AG04450 (cell line): ENCODE measurements at places on chromosomes 1 and 21.

GRCh38 chr1:201533836-201534235 is 5.1 kb upstream of the NAV1 start:
- DNase-seq: no peak

DNA sequence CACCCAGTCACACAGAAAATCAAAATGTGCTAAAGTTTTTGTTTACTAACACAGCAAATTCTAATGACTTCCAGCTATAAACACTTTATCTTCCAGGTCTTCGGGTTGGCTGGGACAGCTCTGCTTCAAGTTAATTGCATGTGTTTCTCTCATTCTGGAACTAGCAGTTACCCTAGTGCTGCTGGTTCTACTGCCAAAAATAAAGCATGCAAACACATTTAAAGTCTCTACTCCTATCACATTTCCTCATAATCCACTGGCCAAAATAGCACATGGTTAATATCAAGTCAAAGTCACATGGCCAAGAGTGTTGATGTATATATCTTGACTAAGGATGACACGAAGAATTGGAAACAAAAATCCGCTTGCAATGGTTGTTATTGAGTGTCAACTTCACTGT is 973.1 kb upstream of the ADGRL2 start:
- no peak for DNase-seq

- DNase-seq: no peak
These were observed 164.7 kb downstream of the CLIC6 start for GRCh38 chr21:34833465-34833864.

GRCh38 chr1:119634016-119634415 is 14.1 kb downstream of the ZNF697 start:
- DNase-seq: no peak

- DNase-seq: no peak
These were observed 21.5 kb downstream of the ABCB10 start for GRCh38 chr1:229536982-229537381.

DNA sequence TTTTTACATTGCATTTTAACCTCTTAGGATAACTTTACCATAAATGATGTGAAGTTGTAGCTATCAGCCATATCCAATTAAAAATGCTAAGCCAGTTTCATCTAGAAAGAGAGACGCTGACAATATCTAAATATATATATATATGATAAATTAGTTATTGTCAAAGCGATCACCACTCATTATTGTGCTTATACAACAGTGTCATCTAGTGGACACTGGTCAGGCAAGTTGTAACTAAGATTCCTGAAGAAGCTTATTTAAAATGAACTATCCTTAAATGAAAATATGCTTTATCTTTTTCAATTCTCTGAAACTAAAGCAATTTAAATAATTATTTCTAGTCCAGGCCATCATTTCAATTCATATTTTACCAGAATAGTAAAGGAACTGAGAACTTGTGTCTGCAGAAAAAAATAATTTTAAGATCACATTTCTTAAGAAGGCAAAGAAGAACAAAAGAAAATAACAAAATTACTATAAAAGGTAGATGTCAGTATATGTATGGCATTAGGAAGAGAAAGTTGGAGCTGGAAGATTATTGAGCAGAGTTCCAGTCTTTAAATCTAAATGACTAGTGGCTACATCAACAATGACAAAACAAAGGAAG is 193.3 kb upstream of the SNX7 start:
- DNase-seq: peak; percentile 39

DNA sequence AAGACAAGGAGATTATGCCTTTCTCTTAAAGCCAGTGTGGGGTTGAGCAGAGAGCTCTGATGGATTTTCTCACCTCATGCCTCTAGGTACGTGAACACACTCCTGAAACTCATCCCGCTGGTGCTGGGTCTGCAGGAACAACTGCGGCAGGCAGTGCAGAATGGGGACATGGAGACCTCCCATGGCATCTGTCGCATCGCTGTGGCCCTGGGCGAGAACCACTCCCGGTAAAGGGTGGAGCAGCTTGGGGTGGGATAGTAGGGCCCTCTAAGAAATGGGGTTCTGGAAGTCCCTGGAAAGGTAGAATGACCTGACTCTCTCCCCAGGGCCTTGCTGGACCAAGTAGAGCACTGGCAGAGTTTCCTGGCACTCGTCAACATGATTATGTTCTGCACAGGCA is 9.5 kb downstream of the IPO13 start:
- no peak for DNase-seq

- DNase-seq: no peak
These were observed 49.2 kb upstream of the POFUT2 start for GRCh38 chr21:45336870-45337269.

DNA sequence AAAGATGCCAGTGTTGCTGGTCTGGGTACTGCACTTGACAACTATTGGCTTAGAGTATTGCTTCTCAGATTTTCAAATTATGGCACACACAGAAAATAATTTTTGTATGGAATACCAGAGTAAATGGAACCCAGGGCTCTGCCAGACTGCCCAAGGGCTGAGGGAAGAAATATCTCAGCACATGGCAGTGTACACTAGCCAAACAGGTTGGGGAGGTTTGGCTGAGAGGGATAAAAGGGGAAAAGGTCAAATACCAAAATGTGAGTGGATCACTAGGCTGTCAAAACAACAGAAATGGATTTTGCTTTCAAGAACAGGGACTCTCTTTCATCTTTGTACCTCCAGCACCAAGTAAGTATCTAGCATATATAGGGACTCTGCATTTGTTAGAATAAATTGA is 3.0 kb upstream of the RGS8 start:
- no peak for DNase-seq

DNA sequence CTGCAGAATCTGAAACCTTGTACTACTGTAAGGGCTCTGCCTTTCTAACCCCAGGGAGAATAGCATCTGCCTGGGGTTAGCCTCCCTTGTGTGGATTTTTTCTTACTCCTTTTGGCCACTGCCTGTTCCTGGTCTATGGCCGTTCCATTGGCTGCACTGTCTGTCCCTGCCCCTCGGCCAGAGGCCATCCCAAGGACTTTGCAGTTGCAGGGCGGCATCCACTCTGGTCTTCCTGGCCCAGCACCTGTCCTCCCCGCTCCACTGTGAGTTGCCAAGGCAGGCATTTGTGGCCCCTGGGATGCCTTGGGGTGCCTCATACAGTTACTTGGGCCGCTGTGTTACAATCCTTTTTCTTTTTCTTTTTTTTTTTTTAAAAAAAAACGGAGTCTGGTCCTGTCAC is 45.8 kb downstream of the PDE9A start:
- DNase-seq: no peak

DNA sequence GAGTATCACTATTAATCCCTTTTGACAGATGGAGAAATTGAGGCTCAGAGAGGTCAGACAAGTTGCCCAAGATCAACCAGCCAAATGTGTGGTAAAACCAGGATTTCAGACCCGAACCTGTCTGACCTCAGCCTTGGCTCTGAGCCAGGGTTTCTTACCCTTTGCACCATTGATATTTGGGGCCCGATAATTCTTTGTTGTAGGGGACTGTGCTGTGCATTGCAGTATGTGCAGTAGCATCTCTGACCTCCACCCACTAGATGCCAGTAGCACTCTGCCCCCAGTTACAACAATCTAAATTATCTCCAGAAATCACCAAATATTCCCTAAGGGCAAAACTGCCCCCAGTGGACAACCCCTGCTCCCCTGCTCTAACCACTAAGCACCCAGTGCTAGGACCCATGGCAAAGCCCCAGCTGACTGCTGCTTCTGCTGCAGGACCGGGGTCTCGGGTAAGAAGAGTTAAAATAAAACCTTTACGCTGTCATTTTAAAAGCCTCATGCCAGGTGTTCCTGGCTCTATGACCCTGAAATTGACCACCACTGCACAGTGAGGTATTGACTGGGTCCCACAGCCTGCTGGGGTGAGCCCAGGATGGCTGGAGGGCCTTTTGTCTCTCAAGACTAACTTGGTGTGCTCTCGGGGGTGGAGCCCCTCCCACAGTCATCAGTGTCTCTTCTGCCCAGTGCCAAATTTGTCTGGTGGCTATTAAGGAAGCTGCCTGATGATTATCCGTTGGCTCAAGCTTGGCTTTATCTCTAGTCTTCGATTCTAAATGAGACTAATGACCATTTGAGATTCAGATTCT is 5.6 kb upstream of the MAN1C1 start:
- no peak for DNase-seq

GRCh38 chr21:31198575-31198974 is 145.5 kb downstream of the TIAM1 start:
- DNase-seq: peak; percentile 24
